ENCODE measurements at places on chromosomes 13 and 19.

DNA sequence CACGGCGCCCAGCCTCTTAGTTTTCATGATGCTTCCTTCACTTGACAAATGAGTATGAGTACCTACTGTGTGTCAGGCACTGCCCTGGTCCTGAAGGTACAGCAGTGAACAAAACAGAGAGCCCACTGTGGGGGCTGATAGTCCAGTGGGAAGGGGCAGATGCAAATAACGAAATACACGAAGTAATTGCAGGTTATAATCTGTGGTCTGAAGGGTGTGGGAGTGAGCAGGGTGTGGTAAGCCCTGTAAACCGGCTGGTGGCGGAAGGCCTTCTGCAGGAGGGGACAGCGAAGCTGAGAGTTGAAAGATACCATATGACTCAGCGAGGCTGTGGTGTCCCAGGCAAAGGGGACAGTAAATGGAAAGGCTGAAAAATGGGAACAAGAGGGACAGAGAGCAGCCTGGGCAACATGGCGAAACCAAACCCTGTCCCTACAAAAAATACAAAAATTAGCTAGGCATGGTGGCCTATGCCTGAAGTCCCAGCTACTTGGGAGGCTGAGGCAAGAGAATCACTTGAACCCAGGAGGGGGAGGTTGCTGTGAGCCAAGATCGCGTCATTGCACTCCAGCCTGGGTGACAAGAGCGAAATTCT, 60.5 kb downstream of the MAP4K1 start:
- DNase-seq, result no peak

DNA sequence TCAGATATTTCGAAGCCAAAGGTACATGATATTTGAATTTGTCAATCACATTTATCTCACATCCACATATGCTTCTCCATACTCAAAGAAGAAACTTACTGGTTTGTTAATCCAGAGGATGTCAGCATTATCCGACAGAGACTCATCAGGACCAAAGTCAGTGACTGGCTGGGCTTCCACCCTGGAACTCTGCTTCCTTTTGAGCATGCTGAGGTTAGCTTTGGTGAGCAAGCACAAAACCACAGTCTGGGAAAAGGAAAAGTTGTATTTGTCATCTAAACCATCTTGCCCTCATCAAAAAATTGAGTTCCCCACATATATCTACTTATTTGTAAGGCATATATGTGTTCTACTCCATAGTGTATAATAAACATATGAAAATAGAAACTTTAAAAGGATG, 17.4 kb downstream of the NALCN start:
- no peak for DNase-seq

DNA sequence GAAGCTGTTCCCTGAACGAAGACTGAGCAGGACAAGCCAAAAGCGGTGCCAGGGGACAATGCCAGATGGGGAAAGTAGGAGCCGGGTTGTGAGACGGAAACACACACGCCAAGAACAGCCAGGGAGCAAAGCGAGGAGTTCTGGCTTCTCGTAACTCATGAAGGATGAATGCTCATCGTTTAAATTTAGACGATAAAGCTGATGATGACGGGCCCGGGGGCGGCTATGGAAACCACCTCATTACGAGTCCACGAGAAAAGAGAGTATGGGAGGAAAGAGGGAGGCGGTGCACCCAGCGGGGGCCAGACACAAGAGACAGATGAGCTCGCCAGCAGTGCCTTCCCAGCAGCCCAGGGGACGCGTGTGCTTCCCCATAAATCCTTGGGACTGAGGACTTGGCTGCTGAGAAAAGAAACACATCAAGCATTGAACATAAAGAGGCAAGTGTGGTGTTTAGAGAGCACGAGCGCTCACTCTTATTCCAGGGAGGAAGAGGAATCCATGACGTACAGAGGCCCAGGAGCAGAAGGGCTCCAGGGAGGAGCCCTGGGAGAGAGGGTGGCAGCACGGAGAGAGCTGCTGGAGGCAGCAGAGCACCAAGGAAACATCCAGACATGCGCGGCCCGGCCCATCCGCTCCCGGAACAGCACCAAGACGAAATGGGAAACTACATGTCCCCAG, 70.7 kb downstream of the EPS15L1 start:
- no peak for DNase-seq

DNA sequence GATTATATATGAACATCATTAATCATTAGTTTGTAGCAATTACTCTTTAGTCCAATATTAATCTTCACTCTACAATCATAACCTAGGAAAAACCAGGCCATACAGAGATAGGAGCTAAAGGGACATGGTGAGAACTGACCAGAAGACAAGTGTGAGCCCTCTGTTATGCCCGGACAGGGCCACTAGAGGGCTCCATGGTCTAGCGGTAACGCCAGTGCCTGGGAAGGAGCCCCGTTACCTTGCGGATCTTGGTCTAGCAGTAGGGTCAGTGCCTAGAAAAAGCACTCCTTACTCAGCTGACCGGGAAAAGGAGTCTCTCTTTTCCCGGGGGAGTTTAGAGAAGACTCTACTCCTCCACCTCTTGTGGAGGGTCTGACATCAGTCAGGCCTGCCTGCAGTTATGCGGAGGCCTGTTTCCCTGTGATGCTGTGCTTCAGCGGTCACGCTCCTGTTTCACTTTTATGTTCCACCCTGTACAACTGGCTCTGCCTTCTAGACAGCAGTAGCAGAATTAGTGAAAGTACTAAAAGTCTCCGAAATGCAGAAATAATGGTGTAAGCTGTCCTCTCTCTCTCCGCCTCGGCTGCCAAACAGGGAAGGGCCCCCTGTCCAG, 13.8 kb downstream of the OR7D4 start:
- DNase-seq, result peak; percentile 75

GRCh38 chr19:30741566-30741965, 369.4 kb downstream of the ZNF536 start:
- DNase-seq, result no peak
